Placental epithelial cell (primary cell): ENCODE measurements at places on chromosomes 2 and 18. TPM values are rescaled to one million over a fixed set of nuclear protein-coding genes. Genes with fewer than 3 reads are reported as not detected.

The ABHD1 gene
- total RNA-seq: not detected in 2 replicates

The ACADL gene
- total RNA-seq: 0.22 and 0.79 TPM in 2 replicates

The ITGA4 gene
- 0.79 TPM in 1 of 2 replicates, not detected in the other for total RNA-seq

The RPRM gene
- not detected in 2 replicates for total RNA-seq

The LONRF2 gene
- under 0.01 and 0.39 TPM in 2 replicates for total RNA-seq

The ADCYAP1 gene
- not detected in 2 replicates for total RNA-seq

The AKAIN1 gene
- not detected in 2 replicates for total RNA-seq

The STON1 gene
- 6.0 and 8.6 TPM in 2 replicates for total RNA-seq

The KCNE4 gene
- 42.0 and 83.2 TPM in 2 replicates for total RNA-seq

The COL4A3 gene
- total RNA-seq: 0.39 and 0.43 TPM in 2 replicates

The RAB6C gene
- total RNA-seq: 0.39 and 1.2 TPM in 2 replicates

The TGOLN2 gene
- total RNA-seq: 64.4 and 82.1 TPM in 2 replicates

The YWHAQ gene
- 614 and 713 TPM in 2 replicates for total RNA-seq

The SRD5A2 gene
- total RNA-seq: not detected in 2 replicates

The MAPK4 gene
- total RNA-seq: 5.9 and 7.5 TPM in 2 replicates

The SATB2 gene
- 0.22 and 1.2 TPM in 2 replicates for total RNA-seq

The POTEE gene
- not detected in 2 replicates for total RNA-seq

The TRIM54 gene
- total RNA-seq: not detected in 2 replicates

The GALNT14 gene
- not detected in 2 replicates for total RNA-seq

The EGR4 gene
- not detected in 2 replicates for total RNA-seq

The KDSR gene
- 23.6 and 23.9 TPM in 2 replicates for total RNA-seq

The GKN1 gene
- total RNA-seq: not detected in 2 replicates

The MC5R gene
- total RNA-seq: not detected in 2 replicates

The TEX44 gene
- not detected in 2 replicates for total RNA-seq

The SLC4A3 gene
- 5.9 and 6.8 TPM in 2 replicates for total RNA-seq
